ENCODE measurements at places on chromosomes 5 and 9.

GRCh38 chr9:136312009-136312375 lies 8.1 kb upstream of the CCDC187 start:
- DNase-seq, result no peak

- DNase-seq, result no peak
These were observed 49.9 kb downstream of the SHB start for GRCh38 chr9:38018958-38019602.

- no peak for DNase-seq
These were observed 216.7 kb downstream of the MLLT3 start for GRCh38 chr9:20405616-20406015.

GRCh38 chr5:138900281-138900965 lies 25.3 kb upstream of the LRRTM2 start:
- no peak for DNase-seq
